ENCODE measurements at places on chromosomes 3 and 15.

- no peak for DNase-seq
Measured at GRCh38 chr15:99015698-99016568, 8.3 kb upstream of the PGPEP1L start.

DNA sequence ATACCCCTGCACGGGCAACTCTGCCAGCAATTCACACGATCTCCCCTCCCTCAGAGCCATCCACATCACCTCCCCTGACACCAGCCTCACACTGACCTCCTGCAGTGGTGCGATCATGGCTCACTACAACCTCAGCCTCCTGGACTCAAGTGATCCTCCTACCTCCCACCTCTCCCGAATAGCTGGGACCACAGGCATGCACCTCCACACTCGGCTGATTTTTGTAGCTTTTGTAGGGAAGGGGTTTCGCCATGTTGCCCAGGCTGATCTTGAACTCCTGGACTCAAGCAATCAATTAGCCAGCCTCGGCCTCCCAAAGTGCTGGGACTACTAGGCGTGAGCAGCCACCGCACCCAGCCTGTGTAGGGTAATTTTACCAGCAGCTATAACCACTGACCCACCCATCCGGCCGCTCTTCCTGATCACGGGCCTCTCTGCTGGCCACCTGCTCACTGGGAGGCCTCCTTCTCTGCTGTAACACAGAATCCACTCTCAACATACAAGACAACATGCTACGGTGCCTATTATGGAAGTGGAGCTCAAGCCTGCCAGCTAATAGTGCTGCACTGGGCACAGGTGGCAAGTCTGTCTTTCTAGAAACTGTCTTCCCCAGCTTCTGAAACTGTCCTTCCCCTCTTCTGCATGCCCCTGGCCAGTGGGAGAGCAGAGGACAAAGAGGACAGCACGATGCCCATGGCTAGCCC lies 4.6 kb downstream of the GP9 start:
- no peak for DNase-seq

DNA sequence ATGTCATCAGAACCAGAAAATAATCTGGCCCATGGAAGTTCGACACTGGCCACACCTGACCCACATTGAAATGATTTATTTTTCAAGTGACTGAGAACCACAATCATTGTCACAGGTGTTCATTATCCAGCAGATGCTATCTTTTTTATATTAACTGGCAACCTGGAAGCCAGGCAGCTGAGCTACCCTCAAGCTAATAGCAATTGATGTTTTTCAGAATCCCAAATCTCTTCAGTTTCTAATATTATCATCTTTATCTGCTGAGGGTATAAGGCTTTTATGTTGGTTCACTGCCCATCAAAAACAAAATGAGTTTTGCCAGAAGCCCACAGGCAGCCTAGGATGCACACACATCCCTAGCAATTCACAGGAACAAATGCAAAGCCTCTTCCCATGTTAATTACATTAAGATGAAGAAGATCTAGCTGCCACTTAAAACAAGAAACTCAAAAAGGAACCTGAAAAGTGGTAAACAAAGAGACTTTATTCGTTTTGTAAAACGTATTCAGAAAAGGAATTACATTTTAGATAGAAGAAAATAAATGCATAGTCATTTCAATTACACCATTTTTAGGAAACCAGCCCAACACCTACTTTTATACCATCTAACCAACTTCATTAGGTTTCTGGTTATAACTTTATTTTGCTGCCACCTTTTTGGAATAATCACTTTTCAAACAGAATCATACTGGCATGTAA lies 40.9 kb upstream of the STRIT1 start:
- no peak for DNase-seq

DNA sequence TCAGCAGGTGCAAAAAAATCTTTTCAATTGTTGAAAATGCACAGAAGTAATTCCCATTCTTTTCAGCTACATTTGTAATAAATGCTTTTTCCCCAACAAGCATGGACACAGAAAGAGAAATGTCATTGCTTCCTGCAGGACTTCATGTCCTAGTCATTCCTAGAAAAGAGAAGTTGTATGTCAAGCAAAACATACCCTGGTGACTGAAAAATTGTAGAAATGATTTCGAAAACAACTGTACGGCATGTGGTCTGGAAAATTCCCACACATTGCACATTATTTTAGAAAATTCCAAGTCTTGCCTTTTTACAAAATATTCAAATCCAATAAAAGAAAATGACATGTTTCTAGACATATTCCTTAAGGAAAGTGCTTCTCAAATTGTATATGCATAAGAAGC lies 50.4 kb upstream of the ALCAM start:
- DNase-seq: no peak

- DNase-seq: no peak
Measured at GRCh38 chr3:52874160-52874701, 23.1 kb downstream of the STIMATE start.

DNA sequence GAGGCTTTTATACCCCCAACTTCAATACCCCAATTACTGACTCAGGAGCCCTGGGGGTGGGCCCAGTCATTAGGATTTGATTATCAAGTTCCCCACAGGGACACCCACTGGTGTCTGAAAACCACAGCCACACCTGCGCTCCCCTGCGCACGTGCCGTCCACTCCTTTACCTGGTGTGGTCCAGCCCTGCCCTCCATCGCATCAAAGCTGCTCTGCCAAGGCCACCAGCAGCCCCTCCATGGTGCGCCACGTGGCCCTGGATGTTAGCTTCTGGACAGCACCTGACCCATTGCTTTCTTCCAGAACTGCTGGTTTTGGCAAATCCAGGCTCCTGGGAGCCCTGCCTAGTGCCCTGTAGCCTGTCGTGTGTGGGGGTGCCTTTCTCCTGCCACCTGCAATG lies 136.3 kb downstream of the NSMCE3 start:
- DNase-seq: no peak

DNA sequence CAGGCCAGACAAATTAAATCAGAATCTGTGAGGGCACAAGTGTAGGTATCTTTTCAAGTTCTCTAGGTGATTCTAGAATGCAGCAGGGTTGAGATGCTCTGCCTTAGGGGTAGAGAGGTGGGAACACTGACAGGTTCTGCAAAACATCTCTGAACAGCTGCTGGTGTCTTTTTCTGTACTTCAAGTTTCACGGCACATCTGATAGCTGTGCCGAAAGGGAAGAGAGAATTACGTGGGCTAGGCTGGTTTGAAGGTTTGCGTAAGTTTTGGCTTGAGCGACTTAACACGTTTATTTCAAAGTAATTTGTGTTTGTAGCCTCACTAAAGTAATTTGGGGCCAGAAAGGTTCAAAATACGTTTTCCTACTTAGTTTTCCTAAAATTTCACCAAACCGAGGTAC lies 22.5 kb downstream of the PXK start:
- DNase-seq: no peak

DNA sequence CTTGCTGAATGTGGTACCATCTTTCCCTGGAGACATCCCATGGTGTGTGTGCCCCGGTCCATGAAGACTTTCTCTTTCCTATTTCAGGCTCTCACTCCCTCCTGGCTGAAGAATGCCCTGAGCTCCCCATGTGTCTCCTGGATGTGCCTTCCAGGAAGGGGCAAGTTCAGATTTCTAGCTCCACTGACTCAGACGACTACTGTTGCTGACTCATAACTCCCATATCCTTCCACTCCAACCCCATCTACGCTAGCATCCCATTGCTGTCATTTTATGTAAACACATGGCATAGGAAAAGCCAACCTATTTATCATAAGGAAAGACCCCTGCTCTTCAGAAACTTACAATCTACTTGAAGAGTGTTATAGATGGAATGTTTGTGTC lies 95.0 kb downstream of the ADCY5 start:
- no peak for DNase-seq

GRCh38 chr3:196192036-196192523 lies 19.1 kb downstream of the ZDHHC19 start:
- no peak for DNase-seq

GRCh38 chr3:73786321-73786807 lies 161.6 kb upstream of the PDZRN3 start:
- DNase-seq: no peak
